ENCODE measurements at places on chromosomes 7 and 10.

- DNase-seq = no peak
Observed at GRCh38 chr10:68553138-68553537, 7.0 kb upstream of the TET1 start.

GRCh38 chr7:24882989-24883621 lies 96.9 kb downstream of the OSBPL3 start:
- DNase-seq = no peak

DNA sequence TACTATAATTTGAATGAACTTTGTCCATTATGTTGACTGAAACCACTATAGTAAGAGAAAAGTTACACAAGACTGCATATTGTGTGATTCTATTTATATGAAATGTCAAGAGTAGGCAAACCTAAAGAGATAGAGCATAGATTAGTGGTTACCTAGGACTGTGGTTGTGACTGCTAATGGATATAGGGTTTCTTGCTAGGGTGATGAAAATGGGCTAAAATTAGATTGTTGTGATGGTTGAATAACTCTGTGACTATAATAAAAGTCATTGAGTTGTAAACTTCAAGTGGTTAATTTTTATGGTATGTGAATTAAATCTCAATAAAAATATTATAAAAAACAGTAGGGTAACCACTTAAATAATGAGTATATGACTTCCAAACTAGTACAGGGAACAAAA lies 142.9 kb upstream of the AHR start:
- no peak for DNase-seq

GRCh38 chr10:129844216-129844766 lies 119.8 kb downstream of the EBF3 start:
- DNase-seq = no peak

DNA sequence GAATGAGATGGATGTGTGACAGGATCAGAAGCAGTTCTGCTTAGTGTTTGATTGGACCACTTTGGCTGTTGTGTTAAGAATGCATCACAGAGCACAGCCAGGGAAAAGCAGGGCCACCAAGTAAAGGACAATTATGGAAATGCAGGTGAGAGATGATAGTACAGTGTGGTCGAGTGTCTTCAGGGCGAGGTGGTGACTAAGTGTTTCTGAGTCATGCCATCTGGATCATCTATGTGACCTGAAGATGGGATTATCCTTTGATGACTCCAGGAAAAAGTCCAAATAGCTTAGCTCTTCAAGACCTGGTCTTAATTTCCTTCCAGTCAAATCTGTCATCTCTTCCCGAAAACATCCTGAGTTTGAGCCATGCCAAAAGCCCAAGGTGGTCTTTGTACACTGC lies 523.2 kb upstream of the IGFBP3 start:
- DNase-seq = no peak

GRCh38 chr7:84021292-84021908 lies 173.2 kb downstream of the SEMA3A start:
- DNase-seq = no peak

GRCh38 chr10:114026189-114027040 lies 17.3 kb upstream of the ADRB1 start:
- DNase-seq = no peak

GRCh38 chr7:155371331-155371883 lies 73.7 kb downstream of the INSIG1 start:
- DNase-seq = no peak

DNA sequence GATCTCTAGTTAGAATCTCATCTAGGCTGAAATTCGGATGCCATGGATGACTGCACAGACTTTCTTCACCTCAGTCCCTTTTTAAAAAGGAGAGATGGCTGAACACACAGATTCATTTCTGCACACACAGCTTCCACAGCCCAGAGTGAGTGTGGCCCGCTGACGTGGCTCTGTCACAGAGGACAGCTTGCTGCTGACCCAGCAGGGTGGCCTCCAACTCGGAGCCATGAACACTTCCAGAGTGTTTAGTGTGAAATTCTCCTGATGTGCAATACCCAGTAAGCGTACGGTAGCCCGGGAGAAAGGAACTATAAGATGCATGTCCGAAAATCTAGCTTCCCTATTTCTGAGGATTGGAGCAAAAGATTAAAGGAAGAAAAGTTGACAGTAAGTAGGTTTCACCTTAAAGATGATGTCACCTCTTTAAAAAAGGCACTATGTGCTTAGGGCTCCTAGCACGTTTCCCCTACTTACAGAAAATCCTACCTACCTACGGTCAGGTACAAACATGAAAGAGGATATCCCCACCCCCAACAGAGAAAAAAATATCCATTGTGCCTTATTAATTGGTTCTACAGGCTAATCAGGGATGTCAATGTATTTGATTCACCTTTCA lies 162.2 kb downstream of the RAPGEF5 start:
- DNase-seq = no peak

DNA sequence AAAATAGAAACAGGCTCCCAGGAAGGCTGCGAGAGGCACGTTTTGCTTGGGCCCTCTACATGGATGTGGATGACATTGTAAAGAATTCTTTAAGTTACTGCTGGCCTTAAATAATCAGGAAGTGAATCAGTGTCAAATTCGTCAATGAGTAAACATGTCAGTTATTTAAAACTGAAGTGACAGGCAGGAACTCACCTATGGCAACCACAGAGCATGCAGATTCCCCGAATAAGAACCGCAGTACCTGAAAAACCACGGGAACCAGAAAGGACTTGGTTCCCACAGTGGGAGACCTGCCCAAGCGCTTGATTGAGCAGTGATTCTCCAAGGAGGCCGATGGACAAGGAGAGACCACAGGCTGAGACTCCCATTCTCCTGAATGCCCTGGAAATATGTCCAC lies 351.2 kb upstream of the AKR1E2 start:
- no peak for DNase-seq

GRCh38 chr10:71598621-71599055 lies 120.9 kb downstream of the C10orf105 start:
- no peak for DNase-seq

GRCh38 chr10:21954132-21954531 lies 49.4 kb downstream of the DNAJC1 start:
- DNase-seq = no peak

DNA sequence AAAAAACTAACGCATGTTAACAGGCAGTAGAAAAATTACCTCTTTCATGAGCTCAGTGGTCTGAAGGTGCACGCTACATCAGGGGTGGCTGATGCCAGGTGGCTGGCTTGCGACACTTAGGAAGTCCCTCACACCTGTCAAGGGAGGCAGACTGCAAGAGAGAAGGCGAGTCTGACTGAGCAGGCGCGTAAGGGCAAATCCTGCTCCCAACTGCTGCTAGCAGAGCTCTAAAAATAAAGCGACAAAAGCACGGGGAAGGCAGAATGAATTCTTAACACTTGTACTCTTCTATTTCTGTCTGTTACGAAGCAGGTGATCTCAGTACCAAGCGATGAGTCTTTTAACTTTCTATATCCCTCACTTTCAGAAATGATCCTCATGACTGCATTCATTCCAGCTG lies 33.1 kb downstream of the CACNA2D1 start:
- no peak for DNase-seq

DNA sequence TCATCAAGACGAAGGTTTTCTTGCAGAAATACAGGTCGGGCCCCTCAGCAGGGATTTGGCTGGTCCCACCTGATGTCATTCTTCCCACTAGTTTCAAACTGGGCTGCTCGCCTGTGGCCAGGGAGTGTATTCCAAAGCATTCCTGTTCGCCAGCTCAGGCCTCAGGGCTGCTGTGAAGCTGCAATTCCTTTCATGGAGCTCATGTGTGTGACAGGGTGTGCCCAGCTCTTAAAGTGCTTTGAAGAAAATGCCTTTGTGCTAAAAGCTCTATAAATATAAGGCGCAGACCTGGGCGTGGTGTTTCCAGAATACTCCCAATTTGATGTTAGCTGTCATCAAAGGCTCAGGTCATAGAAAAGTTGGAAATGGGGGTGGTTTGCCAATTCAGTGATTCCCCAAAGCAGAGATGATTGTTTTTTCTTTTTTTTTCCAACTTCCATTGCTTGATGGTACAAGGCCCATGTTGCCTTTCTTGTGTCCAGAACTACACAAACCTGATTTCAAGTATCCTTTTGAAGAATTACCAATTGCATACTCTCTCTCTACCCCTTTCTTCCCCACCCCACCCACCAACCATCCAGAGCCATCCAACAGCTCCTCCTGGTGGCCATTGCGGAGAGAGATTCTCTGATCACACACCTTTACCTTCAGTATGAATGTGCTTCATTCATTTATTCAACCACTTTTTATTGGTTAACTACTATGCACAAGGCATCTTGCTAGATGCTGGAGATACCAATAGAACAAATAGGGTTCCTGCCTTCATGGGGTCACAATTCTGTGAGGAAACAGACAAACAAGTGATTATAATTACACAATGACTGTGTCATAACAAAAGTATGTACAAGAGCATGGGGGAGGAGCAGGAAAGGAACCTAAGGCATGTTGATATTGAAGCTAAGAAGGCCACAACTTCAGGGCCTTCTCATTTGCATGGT lies 297.3 kb upstream of the LYZL1 start:
- DNase-seq = peak; percentile 11

- DNase-seq = no peak
Observed at GRCh38 chr7:152078786-152079185, 53.3 kb downstream of the GALNT11 start.

DNA sequence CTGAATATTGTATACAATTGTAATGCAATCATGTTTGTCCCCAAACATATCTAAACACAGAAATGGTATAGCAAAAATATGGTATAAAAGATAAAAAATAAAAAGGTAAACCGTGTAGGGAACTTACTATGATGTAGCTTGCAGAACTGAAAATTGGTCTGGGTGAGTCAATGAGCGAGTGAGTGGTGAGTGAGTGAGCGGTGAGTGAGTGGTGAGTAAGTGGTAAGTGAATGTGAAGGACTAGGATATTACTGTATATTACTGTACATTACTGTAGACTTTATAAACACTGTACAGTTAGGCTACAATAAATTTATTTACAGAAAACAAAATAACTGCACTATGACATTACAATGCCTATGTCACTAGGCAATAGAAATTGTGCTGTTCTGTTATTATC lies 1163.2 kb upstream of the SORCS1 start:
- no peak for DNase-seq

- DNase-seq = no peak
Observed at GRCh38 chr7:82805527-82805960, 357.1 kb downstream of the PCLO start.
